Cortex of kidney (tissue), 1 donor: ENCODE measurements at places on chromosomes 3 and 15.
A peak's percentile ranks its signal among the peaks of the same experiment; 100 is the strongest.

- DNase-seq: peak; percentile 27
Observed at GRCh38 chr15:75738647-75739325, 26.1 kb upstream of the CSPG4 start.

DNA sequence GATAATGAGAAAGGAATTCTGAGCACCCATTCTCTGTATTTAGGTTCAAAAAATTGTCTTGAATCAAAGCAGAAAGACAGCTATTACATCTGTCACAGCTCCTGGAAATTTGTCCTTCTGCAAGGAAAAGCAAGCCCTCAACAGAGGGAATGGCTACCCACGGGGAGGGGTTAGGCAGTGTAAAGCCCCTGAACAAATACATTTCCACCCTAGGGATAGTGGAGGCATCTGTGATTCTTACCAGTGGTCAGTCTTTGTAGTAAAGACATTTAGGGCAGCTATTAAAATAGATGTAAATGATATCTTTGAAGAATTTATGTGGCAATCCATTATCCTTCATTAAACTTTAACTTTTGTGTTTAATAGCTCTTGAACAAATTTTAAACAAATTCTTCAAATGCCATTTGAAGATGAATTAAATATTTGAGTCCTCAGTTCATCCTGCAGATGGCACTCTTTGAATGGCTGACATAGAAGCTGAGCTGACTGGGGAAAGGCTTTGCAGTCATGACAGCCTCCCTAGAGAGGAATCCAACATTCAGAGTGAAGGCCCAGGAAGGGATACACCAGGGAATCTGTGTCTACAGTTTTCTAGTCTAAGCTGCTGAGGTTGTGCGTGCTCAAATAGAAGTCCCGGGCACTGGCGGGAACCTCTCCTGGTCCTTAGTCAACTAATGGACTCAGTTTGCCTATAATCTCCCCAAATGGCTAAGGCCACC lies 359.7 kb upstream of the ROPN1 start:
- no peak for DNase-seq

GRCh38 chr15:23594252-23594770 lies 28.8 kb downstream of the MKRN3 start:
- DNase-seq: no peak

GRCh38 chr3:115808244-115808643 lies 184.9 kb downstream of the GAP43 start:
- DNase-seq: no peak

GRCh38 chr3:24510030-24510648 lies 15.5 kb upstream of the THRB start:
- DNase-seq: no peak

- DNase-seq: no peak
Observed at GRCh38 chr3:189038773-189039745, 132.7 kb upstream of the TPRG1 start.

DNA sequence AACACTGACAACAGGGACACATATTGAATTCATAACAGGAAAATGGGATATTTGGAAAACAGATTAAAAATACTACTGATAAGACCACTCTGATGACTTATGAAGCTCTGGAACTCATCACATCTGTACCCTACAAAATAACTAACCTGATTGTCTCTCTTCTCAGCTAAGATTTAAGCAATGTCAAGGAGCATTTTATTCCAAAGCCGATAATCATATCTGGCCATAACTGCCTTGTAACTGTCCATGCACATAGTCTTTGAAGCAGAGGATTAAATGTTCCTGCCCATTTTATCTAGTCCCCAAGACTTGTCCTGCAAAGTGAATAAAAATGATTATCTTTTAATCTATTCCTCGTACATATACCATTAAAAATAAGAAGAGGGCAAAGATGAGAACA lies 234.1 kb downstream of the STAG1 start:
- DNase-seq: no peak

DNA sequence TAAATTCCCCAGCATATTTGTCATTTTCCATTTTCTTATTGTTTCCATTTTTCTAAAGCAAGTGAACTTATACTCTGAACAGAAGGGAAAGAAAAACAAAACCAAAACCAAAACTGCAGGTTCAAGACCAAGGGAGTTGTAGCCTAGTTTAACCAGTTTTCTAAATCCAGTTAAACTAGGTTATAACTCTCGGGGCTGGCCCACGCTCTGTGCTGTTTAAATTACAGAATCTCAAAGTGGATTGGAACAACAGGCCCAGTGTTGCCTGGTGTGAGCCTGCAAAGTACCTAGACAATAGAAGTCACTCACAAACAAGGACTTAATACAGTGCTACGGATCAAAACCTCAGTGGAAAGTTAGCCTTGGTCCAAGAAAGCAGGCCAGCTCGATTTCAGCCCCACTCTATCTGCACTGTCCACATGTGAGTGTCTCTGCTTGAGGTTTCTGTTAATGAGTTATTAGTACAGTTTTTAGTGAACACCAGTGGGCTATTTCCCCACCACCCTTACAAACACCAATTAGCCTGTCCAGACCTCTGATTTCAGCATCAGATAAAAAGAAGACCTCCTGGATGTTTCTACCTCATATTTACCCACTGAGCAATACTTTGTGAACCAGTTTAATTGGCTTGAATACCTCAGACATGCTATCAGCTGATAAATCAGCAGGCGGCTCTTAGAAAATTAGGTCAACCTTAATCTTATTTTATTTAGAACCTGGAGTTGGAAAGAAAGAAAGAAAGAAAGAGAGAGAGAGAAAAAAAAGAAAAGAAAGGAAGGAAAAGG lies 93.8 kb upstream of the PDZRN3 start:
- no peak for DNase-seq

DNA sequence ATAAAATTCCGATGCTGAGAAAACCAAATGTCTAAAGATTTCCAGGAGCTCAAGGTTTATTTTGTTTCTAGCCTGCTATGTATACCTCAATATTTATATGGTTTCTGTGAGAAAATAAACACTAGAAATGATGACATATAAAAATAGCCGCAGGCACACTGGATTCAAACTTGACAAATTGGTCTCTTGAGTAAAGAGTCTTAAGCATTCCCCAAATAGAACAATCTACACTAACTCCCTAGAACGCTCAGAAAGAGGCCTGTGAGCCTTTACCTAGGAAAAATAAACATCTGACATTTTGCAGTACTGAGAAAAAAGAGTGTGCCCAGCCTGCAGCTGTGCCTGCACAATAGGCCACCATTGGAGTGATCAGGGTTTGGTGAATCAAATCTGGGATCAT lies 75.2 kb downstream of the NEK10 start:
- DNase-seq: no peak

DNA sequence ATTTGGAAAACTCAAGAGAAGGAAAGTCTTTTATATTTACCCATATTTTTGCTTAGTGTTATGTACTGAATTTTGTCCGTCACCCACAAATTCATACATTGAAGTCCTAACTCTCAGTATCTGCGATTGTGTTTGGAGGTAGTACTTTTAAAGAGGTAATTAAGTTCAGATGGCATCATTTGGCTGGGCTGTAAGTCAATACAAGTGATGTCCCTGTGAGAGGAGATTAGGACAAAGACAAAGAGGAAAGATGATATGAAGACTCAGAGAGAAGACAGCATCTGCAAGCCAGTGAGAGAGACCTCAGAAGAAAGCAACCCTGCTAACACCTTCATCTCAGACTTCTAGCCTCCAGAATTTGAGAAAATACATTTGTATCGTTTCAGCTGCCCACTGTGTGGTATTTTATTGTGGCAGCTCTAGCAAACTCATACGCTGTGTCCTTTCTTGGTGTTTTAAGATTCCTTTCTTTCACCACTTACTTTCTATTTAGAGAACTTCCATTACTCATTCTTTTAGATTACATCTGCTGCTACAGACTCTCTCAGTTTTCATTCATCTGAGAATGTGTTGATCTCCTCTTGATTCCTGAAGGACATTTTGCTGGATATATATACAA lies 17.0 kb downstream of the LRCH3 start:
- DNase-seq: no peak

- DNase-seq: no peak
Observed at GRCh38 chr3:127305499-127306060, 17.7 kb upstream of the PRR20G start.

- no peak for DNase-seq
Observed at GRCh38 chr15:37940876-37941275, 6.4 kb downstream of the TMCO5A start.

DNA sequence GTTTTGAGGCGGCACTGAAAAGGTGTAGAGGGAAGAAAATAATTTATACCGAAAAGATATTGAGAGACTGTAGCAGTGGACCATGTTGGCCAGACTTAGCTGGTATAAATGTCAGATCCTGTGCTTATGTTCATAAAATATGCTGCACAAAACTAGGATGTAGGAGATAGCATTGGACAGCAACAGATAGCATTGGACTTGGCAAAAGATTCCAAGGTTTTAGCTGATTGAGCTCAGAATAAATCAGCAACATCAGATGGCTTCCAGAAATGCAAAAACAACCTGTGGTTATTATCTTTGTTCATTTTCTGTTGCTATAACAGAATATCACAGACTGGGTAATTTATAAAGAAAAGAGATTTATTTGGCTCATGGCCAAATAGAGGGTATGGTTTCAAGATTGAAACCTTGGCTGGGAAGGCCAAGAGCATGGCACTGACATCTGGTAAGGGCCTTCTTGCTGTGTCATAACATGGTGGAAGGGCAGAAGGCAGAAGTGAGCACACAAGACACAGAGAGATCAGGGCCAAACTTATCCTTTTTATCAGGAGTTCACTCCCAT lies 34.7 kb downstream of the SLC28A1 start:
- DNase-seq: no peak

GRCh38 chr3:51122944-51123343 lies 262.1 kb upstream of the MANF start:
- DNase-seq: no peak

GRCh38 chr3:44412365-44412764 lies 65.1 kb downstream of the ZNF445 start:
- no peak for DNase-seq

DNA sequence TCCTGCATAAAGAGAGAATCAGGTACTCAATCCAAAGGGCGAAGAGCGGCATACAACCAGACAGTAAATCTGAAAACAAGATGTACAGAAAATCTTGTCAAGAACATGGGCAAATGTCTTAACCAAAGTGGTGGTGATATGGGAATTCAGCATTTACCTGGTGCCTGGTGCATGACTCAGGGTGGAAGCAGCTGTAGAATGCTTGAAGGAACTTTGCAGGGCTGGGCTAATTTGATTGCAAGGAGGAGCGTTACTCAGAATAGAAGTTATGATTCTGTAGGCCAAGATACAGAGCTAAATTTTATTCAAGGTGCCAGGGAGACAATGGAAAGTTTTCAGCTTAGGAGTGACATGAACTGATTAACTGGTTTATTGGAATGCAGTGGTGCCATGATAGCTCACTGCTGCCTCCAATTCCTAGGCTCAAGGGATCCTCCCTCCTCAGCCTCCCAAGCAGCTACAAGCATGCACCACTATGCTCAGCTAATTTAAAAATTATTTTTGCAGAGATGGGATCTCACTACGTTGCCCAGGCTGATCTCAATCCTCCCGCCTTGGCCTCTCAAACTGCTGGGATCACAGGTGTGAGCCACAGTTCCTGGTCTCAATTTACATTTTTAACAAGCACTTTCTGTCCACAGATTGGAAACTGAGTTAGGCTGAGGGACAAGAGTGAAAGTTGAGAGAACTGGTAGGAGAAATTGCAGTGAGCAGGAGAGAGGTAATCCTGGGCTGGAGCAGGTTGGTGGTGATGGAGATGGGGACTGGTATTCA lies 91.5 kb upstream of the TBC1D5 start:
- no peak for DNase-seq

- DNase-seq: no peak
Observed at GRCh38 chr3:194137008-194137505, 1.1 kb downstream of the HES1 start.

DNA sequence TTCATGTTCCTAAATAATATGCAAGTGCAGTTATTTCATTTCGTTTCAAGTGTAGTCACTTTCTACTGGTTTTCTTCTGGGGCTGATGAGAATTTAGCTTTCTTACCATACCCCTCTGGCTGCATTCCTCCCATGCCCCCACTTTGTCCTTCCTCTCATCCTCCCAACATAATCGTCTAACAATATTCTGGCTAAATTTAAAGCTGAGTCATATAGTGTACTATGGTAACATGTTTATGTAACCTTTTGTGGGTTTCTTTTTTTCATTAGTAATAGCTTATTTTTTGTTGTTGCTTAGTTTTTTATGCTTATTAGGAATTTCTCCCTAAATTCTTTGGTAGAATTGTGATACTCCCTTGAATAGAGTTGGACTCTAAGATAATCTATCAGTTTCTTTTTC lies 30.5 kb downstream of the DUT start:
- DNase-seq: no peak

- no peak for DNase-seq
Observed at GRCh38 chr3:99355465-99355864, 282.9 kb upstream of the COL8A1 start.

DNA sequence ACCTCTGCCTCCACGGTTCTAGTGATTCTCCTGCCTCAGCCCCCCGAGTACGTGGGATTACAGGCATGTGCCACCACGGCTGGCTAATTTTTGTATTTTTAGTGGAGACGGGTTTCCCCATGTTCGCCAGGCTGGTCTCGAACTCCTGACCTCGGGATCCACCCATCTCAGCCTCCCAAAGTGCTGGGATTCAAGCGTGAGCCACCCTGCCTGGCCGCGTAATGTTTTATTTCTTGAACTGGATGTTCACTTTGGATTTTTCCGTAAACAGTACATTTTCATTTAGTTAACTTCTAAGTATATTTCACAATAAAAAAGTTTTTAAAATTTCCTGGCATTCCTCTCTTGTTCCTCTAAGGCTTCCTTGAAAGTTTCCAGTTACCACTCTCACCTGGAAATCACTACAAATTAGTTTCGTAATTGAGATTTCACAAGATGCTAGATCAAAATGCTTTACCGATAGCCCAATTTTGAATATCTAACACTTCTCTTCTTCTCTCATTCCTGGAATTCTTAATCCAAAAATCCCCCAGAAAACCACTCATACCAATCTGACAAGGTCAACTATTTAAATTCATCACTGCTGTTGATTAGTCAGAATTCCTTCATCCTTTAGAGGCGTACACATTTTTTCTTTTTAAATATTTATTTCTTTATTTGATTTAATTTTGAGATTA lies 44.7 kb upstream of the INO80 start:
- no peak for DNase-seq
